HEK293T (cell line): ENCODE measurements at places on chromosomes 12 and 14.

GRCh38 chr12:70260646-70261045 lies 17.4 kb downstream of the CNOT2 start:
- DNase-seq: no peak

DNA sequence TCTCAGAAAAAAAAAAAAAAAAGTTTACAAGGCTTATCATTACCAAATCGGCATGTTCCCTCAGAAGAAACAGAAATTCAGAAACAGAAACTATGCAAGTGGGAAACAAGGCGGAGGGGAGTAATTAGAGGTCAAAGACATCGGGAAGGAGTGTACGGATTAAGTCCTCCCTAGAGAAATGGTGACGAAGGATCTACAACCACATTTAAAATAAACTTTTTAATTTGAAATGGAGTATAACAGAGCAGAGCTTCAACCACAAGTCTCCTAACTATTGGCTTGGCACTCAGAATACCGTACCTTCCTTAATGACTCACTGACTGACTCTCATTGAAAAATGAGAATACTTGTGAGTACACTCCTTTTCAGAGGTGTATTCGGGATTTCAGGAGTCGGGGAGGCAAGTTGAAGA lies 908 bp downstream of the ENTPD5 start:
- peak; percentile 7 for DNase-seq

- DNase-seq: no peak
Observed at GRCh38 chr12:57272337-57273151, 21.6 kb upstream of the STAC3 start.

GRCh38 chr12:66127650-66128049 lies 2.9 kb downstream of the LLPH start:
- DNase-seq: no peak

GRCh38 chr14:81673930-81674329 lies 140.3 kb upstream of the SEL1L start:
- no peak for DNase-seq

GRCh38 chr14:99321236-99321925 lies 49.4 kb upstream of the BCL11B start:
- no peak for DNase-seq

- DNase-seq: no peak
Observed at GRCh38 chr12:51329742-51330141, 5.8 kb upstream of the BIN2 start.

DNA sequence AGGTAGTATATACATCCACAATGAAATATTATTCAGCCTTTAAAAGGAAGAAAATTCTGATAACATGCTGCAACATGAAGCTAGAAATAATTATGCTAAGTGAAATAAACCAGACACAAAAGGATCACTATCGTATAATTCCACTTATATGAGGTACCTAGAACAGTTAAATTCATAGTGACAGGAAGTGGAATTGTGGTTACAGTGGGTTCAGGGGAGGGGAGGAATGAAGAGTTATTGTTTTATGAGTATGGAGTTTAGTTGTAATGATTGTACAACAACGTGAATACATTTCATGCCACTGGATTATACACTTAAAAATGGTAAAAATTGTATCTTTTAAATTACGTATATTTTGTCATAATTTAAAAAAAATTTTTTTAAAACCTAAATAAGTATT lies 21.0 kb downstream of the EEA1 start:
- DNase-seq: no peak

GRCh38 chr14:90985601-90986242 lies 74.7 kb downstream of the RPS6KA5 start:
- no peak for DNase-seq

DNA sequence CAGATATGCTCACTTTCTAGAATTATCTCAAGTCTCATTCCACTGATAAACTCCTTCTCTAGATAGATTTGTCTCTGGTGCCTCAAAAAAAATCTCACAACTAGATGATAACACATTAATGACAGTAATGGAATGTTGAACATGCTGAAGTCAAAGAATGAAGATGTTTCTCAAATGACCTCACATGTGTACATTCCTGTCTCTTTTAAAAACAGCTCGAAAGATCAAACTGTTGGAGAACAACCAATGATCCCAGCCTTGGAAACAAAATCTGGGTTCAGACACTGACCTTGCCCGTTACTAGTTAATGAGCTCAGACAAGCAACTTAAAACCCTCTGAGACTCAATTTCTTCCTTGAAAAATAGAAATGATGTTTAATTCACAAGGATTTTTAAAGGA lies 44.7 kb upstream of the KCNJ8 start:
- no peak for DNase-seq

DNA sequence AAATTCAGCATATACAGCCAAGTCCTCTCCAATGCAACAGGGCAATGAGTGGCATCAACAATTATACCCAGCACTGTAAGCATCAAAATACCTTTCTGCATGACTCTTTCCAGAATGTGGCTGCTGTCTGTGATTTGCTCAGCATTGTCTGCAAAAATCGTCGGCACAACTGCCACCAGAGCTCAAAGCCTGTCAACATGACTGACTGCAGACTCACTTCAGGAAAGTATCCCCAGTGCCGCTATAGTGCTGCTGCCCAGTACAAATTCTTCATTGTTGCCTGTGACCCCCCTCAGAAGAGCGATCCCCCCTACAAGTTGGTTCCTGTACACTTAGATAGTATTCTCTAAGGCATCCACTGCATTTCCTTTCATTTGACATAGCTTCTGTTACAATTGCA lies 735 bp downstream of the RNASE6 start:
- no peak for DNase-seq

- no peak for DNase-seq
Observed at GRCh38 chr14:56207626-56208292, 89.5 kb downstream of the PELI2 start.

DNA sequence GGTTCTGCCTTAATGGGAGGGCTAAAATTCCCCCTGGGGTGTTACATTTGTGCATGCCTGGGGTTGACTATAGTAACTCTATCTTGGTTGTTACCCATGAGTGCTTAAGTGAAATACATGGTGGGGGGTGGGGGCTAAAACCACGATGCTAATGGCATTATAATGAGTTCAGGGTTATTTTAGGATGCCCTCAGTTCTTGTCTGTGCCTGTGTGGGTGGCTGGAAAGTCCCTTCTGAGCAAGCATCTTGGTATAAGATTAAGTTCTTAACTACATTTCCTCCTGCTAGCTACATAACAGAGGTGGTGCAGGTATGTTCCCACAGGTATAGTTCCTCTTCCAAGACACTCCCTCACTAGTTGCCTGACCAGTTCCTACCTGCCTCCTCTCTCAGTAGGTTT lies 822.3 kb downstream of the LRFN5 start:
- DNase-seq: no peak

DNA sequence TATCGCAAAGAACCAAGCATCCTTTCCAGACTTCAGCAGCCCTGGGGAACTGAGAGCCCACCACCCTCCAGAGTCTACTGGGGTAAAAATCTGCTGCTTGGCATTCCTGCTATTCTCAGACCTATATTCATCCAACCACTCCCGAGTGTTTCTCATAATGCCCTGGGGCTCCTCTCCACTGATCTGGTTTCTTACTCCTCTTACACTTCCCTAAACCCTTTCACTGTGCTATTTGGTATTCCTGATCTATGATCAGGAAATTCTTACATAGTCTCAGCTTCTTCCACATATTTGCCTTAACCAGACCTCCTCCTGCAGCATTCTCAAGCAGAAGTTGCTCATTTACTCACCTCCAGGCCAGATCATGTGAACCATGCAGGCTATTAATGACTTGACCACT lies 82.4 kb downstream of the SYT10 start:
- DNase-seq: no peak

DNA sequence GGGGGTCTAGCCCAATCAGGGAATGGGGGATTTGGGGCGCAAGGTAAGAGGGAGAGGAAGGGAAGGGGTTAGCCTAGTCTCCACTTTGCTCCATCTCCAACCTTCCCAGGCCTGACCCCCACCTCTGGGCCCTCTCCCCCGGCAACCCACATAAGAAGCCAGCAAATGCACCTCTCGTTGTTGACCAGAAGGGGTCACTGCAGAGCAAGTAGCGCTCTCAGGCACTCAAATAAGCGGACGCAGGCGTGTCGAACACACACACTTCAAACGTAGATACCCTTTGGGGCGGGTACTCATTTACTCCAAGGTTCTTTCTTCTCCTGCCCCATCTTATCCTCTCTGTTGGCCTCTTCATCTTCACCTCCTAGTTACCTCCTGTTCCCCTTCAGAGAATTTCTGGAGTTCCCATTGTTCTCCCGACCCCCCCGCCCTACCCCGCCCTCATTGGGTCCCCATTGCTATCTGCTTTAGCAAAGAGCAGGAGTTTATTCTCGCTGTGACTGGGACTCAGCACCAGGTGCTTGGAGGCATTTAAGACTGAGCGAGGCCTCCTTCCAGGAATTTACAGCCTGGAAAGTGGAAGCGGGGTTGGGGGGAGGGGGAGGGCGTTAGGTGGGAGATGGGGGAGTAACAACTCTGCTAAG lies 1.5 kb upstream of the SRRM4 start:
- DNase-seq: peak; percentile 78

DNA sequence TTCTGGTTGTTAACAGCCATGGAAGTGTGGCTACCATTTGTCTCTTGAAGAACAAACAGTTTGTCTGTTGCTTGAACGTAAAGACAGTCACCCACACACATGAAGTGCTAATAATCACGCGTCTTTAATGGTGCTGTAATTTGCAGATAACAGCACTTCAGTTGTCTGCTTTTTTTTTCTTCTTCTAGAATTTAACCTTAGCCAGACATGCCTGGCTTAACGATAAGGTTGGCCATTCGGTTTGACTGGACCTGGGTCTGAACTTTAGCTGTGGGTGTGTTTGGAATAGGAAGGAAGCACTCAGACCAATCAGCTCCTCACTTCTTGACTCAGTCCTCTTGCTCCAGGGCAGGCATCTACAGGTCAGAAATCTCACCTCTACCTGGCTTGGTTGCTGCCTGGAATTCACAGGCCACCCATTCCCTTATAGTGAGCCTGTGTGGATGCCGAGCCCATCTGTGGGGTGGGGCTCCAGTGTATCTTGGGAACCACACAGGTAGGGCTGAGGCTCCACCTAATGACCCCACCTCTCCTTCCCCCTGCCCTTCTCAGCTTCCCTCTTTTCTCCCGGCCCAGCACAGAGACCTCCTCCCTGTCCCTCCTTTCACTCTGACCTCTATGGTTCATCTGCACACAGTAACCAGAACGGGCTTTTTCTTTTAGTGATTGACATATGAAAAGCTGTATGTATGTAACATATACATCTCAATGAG lies 246.4 kb upstream of the PWP1 start:
- DNase-seq: no peak

DNA sequence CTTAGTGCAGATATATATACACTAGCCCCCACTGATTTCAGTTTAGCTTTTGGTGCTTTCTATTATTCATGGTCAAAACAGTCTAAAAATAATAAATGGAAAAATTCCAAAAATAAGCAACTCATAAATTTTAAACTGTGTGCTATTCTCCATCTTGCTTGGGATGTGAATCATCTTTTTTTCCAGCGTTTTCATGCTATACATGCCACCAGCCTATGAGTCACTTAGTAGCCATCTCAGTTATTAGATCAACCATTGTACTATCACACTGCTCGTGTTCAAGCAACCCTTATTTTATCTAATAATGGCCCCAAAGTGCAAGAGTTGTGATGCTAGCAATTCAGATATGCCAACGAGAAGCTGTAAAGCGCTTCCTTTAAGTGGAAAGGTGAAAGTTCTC lies 73.9 kb upstream of the KRR1 start:
- no peak for DNase-seq

- DNase-seq: no peak
Observed at GRCh38 chr12:131694116-131694838, 16.6 kb upstream of the SFSWAP start.

DNA sequence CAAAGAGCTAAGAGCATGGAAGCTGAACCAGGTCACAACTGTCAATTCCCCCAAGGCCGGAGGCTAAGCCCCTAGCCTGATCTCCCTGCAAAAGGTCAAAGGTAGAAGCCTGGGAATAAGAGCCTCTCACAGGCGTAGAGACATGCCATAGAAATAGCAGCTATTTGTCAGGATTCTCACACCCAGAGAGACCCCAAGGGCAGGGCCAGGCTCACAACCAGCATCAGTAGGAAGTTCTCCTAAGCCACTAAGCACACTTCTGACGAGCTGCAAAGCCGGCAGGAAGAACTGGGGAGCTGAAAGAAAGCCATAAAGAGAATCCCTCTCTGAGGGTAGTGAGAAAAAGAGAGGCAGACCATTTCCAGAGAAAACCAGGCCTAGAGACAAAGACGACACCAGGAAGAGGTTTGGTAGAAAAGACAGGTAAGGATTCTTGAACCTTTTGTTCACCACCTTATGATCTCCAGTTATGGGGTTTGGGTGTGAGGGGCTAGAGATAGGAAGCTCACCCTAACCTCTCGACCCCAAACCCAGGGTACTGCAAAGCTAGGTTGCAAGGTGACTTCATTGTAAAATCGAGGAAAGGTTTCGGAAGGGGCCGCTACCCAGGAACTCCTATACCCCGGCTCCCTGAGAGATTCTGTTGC lies 1.0 kb downstream of the SMARCC2 start:
- no peak for DNase-seq

- no peak for DNase-seq
Observed at GRCh38 chr14:61878931-61879330, 116.7 kb downstream of the SNAPC1 start.

DNA sequence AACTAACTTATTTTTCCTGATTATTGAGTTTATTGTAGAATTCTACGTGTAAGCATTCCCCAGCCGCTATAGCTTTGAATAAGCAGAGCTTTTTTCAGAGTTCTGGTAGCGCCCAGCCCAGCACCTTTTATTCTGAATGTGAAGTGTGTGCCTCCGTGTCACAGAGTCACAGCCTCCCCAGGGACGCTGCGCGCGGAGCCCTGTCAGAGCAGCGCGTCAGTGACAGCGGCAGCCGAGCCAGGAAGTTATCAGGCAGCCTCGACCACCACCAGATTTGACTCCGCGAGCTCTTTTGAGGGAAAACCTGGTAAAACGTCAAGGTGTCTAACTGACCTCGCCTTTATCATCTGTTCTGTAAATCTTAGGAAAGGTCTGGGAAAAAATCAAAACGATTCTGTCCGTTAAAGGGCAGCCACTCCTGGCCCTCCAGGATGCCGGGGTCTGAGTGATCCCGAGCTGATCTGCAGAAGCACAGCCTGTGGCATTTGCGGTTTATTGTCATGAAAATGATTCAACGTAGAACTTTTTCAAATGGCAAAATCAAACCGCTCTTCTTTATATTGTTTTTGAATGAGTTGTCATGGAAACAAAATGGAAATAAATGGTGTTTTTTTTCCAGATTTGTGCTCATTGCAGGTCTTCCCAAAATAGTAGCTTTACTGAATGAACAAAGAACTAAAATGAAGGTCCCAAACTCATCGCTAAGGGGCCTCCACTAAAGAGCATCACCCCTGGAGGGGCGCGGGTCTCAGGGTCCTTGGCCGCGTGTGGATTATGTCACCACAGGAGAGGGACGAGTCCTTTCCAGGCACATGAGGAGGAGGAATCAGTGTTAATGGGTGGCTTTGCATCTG lies 43.1 kb upstream of the MMP17 start:
- DNase-seq: no peak

DNA sequence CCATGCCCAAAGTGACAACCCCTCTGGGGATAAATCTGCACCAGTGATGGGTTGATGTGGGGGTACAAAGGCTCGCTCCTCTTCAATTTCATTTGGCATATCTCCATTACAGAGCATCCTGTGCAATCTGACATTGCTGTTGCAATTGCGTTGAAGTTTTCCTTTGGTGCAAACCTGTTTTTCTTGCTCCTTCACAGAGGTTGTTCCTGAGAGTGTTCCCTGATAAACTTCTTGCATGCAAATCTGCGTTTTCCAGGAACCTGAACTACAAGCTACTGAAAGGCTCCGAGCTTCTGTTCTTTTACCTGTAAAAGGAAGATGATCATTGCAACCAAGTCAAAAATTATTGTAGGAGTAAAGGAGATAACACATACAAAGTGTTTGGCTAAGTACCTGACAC lies 26.1 kb downstream of the SERPINA11 start:
- no peak for DNase-seq

GRCh38 chr14:57291692-57292647 lies 23.2 kb downstream of the AP5M1 start:
- no peak for DNase-seq
